Activated CD4-positive, CD25-positive, alpha-beta regulatory T cell treated with anti-CD3 and anti-CD28 coated beads, Interleukin-2, amount 50 U/mL, for 24 hours (primary cell): ENCODE measurements at places on chromosomes 16 and 17.

GRCh38 chr17:77321649-77322513, 181.1 kb downstream of the SEC14L1 start:
- no peak for ATAC-seq

DNA sequence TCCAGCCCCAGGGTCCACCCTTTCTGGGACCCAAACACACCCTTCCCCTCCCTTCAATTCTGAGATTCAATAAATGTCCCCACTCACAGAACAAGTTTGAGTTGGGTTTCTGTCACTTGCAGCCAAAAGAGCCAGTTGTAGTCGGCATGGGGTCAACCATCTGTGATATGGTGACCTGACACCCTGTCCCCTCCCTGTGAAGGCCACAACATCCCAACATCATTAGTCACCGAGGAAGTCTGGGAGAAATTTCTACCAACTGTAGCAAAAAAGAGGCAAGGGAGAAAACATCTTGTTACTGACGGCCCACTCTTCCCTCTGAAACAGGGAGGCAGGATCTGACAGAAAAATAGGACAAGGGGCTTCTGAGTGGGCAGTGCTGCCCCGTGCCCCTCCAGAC, 638 bp upstream of the LYZL6 start:
- ATAC-seq, result no peak

GRCh38 chr17:68378268-68379176, 78.8 kb downstream of the WIPI1 start:
- no peak for ATAC-seq

- ATAC-seq, result no peak
Measured at GRCh38 chr17:2042390-2042847, 597 bp downstream of the OVCA2 start.

DNA sequence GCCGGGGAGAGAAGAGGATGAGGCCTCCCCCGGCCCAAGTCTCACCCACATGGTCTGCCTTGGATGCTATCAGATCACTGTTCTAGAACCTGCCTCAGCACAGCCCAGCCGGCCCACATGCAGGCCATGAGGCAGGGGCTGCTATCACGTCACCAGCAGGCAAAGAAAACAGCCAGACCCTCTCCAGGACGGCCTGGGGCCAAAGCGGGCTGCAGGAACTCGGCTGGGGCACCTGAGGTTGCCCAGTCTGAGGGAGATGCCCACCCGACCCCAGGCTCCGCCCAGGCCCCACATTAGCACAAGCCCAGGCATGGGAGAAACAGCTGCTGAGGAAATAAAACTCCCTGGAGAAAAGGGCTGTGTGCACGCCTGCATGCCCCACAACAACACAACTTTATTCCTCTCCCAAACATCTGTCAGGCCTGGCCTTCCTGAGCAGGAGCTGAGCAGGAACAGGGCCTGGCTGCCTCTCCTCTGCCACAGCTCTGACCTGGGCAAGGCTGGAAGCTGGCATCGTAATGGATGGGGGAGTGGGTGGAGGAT, 6.7 kb upstream of the SMIM5 start:
- ATAC-seq, result no peak

DNA sequence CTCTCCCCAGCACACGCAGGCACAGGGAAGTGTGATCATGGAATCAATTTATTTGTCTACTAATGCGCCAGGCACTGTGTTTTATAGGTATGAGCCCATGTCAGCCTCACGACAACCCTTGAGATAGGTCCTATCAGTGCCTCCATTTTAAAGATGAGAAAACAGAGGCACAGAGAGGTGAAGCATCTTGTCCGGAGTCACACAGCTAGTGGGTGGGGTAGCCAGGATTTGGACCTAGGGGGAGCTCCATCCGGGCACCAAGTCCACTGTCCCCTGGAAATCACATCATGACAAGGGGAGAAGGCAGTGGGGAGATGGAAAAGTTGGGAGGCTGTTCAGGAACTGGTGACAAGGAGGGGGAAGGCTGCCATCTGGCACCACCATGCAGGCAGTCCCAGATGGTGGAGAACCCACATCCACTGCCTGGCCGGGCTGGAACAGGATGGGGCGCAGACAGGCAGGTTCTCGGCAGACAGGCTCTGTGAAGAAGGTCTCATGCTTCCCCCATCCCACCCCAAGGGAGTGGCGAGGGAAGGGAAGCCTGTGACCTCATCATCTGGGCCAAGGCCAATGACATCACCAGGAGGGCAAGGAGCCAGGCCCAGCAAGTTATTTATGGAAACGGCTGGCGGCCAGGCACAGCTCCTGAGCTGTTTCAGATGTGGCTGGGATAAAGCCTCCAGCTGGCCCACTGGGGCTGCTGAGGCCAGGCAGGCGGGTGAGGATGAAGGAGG, 126.0 kb upstream of the SDK2 start:
- no peak for ATAC-seq

DNA sequence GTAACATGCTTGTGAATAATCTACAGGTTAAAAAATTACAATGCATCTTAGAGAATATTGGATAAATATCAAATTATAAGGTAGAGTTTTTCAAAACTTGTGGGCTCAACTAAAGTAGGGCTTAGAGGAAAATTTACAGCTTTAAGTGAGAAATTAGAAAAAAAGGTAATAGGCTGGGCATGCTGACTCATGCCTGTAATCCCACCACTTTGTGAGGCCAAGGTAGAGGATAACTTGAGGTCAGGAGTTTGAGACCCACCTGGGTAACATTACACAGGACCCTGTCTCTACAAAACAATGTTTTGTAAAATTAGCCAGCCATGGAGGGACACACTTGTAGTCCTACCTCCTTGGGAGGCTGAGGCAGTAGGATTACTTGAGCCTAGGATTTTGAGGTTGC, 4.5 kb downstream of the ATF7IP2 start:
- ATAC-seq, result no peak

DNA sequence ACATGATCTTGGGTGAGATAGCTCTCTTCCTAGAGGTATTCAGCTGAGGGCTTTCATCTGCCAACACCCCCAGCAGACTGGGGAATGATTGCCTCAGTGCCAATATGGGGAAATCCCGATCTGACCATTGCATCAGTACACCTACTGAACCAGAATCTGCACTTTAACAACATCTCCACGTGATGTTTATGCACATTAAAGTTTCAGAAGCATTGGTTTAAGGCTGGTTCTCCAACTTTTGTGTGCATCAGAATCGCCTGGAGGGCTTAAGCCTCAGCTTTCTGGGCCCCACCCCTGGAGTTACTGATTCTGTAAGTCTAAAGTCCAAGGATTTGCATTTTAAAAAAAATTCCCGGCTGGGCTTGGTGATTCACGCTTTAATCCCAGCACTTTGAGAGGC, 123.6 kb upstream of the MED13 start:
- ATAC-seq, result no peak

GRCh38 chr16:2529961-2530628, 1.1 kb downstream of the CEMP1 start:
- no peak for ATAC-seq

GRCh38 chr17:13395862-13396261, 205.9 kb downstream of the HS3ST3A1 start:
- ATAC-seq, result no peak

DNA sequence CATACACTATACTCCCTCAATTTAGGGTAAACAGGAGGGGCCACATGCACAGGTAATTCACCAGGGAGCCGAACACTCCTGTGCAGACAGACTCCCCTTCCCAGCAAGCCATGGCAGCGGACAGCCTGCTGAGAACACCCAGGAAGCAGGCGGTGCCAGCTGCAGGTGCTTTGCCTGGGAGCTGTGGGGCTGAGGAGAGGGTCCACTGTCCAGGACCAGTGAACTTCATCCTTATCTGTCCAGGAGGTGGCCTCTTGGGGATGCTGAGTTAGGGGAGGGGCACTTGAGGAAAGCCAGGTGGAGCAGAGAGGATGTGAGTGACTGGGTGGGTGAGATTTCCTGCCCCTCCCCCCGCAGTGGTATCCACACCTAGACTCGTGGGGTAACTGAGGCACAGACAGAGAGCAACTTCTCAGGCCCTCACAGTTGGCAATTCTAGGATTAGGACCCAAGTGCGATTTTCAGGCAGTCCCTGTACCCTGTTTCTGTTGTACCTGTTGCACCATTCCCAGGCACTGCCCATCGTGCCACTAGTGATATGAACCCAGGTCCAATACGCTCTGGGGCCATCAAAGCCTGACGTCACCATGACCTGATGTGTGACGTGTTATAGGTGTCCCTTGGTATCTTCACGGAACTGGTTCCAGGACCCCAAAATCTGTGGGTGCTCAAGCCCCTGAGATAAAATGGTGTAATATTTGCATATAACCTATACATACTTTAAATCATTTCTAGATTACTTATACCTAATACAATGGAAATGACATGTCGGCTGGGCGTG, 1.2 kb downstream of the GRN start:
- ATAC-seq, result no peak

- no peak for ATAC-seq
Measured at GRCh38 chr16:56606071-56606475, 2.3 kb upstream of the MT2A start.

DNA sequence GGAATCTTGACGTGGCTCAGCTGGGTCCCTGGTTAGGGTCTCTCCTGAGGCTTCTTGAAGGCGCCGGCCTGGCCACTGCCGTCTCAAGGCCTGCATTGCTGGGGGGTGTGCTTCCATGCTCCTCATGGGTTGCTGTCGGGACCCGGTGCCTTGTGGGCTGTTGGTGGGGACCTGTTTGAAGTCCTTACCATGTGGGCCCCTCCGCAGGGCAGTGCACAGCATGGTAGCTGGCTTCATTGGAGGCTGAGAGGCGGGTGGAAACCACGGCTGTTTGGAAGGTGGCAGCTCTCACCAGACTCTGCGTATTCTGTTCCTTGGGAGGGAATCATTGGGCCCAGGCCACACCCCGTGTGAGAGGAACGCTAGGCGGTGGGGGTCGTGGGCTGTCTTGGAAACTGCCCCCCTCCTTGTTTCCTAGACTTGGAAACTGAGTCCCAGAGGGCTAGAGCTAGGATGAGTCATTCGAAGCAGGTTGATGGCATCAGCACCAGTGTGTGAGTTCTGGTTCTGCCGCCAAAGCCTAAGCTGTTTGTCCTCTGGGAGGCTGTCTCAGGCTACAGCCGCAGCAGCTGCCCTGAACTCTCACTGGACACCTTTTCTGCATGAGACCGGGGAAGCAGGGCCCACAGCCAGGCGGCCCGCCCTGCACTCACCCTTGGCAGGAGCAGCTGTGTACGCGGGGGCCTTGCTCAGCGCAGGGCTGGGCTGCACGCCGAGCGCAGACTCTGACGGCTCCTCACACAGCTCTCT, 35.2 kb downstream of the ZNF750 start:
- ATAC-seq, result no peak

DNA sequence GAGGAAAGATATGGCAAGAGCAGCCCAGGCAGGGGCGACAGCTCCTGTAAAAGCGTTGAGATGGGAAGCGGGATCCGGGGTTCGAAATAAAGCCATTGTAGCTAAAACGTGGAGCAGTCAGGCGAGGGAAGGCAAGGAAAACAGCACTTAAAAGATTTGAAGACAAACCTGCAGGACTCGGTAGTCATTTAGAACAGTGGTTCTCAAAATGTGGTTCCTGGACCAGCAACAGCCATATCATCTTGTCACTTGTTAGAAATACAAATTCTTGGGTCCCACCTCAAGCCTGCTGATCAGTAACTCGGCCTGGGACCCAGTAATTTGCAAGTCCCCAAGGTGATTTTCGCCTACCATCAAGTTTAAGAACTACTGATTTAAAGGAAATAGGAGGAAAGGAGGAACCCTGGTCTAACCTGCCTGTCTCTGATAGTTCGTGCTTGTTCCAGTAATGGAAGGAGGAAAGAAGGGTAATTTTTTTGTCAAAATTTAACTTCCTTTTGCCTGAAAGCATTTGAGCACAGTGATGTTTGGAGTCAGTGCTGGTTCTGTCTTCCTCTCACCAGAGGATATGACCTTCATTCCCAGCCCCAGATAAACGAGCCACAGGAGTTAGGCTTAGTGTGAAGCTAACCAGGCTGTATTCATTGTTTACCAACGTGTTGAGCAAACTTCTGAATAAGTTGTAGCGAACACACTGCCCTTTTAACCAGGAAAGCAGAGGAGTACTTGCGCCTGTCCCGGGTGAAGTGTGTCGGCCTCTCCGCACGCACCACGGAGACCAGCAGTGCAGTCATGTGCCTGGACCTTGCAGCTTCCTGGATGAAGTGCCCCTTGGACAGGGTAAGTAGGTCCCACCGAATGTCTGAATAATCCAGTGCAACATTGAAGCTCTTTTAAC, 1.1 kb downstream of the ORC6 start:
- no peak for ATAC-seq

DNA sequence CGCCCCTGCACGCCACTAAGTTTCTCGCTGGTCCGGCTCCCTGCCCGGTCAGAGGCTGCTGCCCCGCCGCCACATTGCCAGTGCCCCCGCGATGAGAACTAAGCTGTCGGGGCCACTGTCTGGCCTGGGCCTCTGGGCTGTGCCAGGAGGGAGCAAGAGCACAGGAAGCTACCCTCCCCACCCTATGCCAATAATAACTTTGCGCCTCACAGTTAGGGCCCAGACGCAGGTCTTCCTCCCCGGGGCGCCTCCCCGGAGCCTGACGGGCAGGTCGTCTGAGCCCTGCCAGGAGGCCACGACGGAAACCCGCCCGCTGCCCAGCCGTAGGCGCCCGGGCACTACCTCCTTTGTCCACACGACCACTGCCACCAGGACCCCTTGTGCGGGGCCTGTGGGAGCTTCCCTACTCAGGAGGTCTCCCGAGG, 1.5 kb downstream of the ZFPM1 start:
- ATAC-seq, result no peak

DNA sequence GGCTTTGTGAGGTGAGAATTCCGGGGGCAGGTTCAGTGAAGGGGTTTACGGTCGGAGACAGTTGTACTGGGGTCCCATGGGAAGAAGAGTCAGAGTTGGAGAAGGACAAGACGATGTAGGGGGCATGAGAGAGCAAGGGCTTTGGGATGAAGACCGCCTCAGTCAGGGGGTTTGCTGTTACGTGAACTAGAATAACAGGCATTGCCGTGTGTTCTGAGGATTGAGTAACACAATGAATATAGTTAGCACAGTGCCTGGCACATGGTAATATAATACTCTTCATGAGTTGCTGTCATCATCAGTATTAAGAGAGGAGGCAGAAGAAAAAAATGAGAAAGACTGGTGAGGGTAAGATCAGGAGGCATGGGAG, 577 bp downstream of the ZNF646 start:
- no peak for ATAC-seq

- ATAC-seq, result no peak
Measured at GRCh38 chr17:22460461-22461063, 768.2 kb downstream of the KCNJ18 start.

- peak; percentile 96 for ATAC-seq
Measured at GRCh38 chr16:14193316-14193871, 122.3 kb downstream of the MRTFB start.

GRCh38 chr17:35345445-35345925, 27.9 kb downstream of the SLFN11 start:
- ATAC-seq, result no peak

DNA sequence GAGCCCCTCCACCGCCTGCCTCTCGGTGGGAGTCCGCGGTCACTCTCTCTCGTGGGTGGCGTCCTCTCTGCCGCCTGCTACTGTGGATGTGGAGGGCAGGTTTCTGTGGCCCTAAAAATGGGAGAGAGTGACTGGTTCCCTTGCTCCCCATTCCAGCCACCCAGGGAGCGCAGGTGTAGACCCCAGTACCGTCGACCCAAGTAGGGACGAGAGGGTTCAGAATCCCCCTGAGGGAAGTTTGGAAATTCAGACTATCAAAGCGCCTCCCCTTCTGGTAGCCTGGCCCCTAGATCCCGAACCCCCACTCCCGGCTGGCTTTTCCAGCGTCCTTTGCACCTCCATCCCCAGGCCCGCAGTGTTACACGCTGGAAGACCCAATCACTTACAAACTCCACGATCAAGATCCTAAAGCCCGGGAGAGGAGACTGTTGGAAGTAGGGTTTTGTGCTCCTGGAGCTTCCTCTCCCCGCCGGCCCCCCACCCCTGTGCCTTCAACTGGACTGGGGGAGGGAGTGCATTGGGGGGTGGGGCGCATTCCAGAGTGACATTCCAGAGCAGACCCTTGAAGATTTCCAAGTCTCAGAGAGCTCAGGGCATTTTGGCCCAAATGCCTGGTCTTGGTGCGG, 991 bp downstream of the GPRC5C start:
- ATAC-seq, result no peak
